ENCODE measurements at places on chromosomes 7 and 10. TPM values are rescaled to one million over a fixed set of nuclear protein-coding genes. Genes with fewer than 3 reads are reported as not detected.

The DYDC2 gene
- total RNA-seq: not detected

- no peak for DNase-seq
These were observed 10.7 kb downstream of the FGL2 start for GRCh38 chr7:77188731-77189437.

The SPDYE2 gene
- total RNA-seq: not detected

GRCh38 chr7:55206235-55207029 is 158.7 kb upstream of the LANCL2 start:
- peak; percentile 53 for DNase-seq

- DNase-seq: no peak
These were observed 105.5 kb downstream of the ACTR3B start for GRCh38 chr7:152865011-152865410.

- no peak for DNase-seq
These were observed 113.9 kb upstream of the ANLN start for GRCh38 chr7:36275735-36276284.

The CCDC146 gene
- total RNA-seq: 0.72 TPM

- no peak for DNase-seq
These were observed 107.3 kb downstream of the CELF2 start for GRCh38 chr10:11125004-11125403.
